ENCODE measurements at places on chromosomes 12 and 14.

DNA sequence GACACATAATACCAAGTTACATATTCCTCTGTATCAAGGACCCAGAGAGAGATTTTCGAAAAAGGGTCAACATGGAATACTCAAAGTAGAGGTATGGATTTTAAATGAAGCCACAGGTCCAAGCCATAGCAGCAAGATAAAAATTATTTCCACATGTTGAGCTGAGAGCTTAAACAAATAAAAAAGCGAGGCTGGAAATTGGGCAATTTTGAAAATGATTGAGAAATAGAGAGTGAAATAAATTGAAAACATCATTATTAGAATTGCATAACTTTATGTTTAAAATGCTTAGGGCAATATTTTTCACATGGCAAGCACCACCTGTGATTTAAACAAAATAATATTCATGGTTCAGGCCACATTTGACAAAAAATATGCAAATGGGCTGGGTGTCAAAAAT, 1251.0 kb upstream of the USP15 start:
- no peak for DNase-seq

DNA sequence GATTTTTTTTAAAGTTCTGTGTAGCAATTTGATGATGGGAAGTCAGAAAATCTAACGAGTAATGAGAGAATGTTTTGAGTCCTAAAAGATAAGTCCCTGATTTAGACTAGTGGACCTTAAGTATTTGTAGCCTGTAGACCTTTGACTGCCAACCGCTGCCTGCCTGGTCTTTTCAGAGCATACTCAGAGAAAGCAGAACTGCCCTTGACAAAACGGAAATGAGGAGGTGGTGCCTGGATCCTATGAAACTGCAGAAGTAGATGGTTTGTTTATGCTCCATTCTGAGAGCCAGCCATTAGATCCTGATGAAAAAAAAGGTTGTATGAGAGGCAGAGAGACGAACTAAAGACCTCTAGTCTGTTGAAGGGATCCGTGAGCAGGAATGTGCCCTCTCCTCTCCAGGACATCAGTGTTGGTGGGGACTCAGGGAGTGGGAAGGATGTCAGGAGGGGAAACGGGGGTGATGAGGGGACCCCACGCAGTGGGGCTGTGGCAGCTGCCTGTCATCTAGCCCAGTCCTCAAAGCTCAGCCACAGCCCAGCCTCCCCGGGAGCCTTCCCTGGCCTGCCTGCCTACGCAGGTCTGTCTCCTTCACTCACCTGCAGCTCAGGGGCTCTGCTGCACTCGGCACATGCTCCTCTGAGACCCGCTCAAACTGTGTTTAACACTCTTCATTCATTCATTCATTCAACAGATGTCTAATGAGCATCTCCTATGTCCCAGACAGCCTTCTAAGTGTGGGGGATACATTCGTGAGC, 447.5 kb downstream of the AACS start:
- DNase-seq = no peak

DNA sequence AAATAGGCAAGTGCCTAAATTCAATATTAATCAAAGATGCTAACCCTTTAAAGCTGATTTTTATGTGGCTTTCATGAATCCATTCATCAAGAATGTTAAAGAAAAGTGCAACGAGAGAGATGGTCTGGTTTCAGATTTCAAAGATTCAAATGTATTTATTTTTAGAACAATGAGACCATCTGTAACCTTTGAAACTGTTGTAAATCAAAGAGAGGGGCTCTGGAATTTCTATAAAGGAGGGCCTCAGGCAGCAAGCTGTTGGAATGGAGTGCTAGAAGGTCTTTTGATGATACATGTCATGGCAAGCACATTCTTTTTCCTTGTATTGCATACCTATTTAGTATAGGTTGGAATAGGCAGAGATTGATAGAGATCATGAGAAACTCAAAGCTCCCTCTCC, 433.0 kb downstream of the LRIG3 start:
- no peak for DNase-seq

GRCh38 chr12:108181095-108181454, 52.0 kb downstream of the WSCD2 start:
- no peak for DNase-seq

- no peak for DNase-seq
Measured at GRCh38 chr12:56382611-56383010, 20.0 kb upstream of the APOF start.

GRCh38 chr14:39247256-39247655, 13.5 kb downstream of the MIA2 start:
- no peak for DNase-seq

GRCh38 chr14:93731753-93732152, 56.5 kb downstream of the PRIMA1 start:
- DNase-seq = no peak

- DNase-seq = no peak
Measured at GRCh38 chr14:75702616-75703261, 41.7 kb downstream of the TTLL5 start.

- DNase-seq = no peak
Measured at GRCh38 chr14:74980731-74981461, 21.8 kb upstream of the EIF2B2 start.

GRCh38 chr12:104667139-104667538, 210.4 kb downstream of the CHST11 start:
- no peak for DNase-seq

- no peak for DNase-seq
Measured at GRCh38 chr12:12249216-12250050, 17.4 kb downstream of the LRP6 start.

- no peak for DNase-seq
Measured at GRCh38 chr12:32312049-32312670, 87.2 kb upstream of the FGD4 start.

DNA sequence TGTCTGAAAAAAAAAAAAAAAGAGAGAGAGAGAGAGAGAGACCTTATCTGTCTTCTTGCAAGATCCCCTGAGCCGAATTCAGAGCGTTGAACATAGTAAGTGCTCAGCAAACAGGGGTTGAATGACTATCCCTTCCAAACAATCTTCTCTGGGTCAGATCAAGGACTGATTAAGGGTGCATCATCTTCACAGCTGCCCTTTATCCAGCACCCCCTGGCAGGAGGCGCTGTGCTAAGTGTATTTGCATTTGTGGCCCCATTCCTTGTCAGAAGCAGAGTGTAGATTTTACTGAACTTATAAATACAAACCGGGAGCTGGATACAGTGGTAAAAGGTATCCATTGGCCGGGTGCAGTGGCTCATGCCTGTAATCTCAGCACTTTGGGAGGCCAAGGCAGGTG, 8.8 kb upstream of the TRPV4 start:
- no peak for DNase-seq

DNA sequence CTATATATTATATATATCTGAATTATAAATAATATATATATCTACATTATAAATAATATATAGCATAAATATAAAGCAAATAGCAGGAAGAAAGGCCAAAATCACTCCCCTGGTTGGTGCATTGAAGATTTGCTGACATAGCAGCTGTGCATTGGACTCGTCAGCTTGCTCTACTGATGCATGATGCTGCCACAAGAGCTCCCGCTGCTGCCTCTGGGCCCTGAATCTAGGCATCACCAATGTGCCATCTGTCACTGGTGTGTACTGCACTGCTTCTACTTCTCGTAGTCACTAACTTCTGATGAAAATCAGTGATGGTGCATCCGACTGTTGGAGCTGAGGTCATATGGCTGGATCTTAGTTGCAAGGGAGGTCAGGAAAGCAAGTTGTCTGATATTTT, 205.0 kb downstream of the ADAMTS20 start:
- DNase-seq = no peak

DNA sequence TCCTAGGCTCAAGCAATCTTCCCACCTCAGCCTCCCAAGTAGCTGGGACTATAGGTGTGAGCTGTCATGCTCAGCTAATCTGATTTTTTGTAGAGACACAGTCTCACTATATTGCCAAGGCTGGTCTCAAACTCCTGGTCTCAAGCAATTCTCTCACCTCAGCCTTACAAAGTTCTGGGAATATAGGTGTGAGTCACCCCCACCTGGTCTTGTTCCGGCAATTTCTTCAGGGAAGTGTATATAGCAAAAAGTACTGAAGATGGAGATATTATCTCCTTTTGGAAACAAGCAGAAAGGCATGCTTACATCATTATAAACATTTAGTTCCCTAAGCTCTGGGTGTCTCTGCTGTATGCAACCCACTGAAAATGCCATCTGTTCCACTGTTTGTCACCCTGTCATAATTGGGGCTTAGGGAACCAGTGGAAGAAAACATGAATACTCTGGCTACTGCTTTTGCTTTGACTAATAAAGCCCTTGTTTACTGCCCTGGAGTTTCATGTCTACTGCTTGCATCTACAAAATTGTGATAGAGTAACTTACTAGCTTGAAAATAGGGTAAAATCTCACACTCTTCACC, 940.2 kb downstream of the GALC start:
- DNase-seq = no peak

DNA sequence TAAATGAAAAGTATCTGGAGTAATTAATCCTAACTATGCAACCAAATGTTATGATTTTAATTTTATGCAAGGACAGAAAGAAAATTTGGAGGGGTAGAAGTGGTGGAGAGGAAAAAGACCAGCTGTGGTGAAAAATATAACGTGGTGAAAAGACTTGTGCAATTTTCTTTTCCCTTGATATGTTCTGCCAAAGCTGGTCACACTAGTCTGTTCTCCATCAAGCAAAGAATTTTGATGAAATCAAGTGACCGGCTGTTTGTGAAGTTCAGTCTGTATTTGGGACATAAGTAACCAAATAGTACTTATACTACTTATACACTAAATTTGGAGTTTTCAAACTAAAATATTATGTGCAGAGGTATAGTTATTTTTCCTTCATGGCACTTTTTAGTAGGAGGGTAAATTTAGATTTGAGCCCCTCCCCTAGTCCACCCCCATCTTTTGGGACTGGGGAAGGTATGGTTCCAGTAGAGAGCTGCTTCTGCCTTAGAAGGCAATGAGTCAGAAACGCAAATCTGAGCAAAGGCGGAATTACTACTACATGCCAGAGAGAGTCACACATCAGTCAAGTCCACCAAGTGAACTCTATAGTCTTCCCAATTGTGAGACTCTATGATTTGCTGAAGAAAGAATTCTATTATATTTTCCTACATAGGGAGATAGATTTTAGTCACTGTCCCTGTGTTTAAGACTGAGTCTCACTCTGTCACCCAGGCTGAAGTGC, 229.7 kb downstream of the SLC25A21 start:
- DNase-seq = no peak

GRCh38 chr12:98644433-98644711, 216 bp downstream of the IKBIP start:
- DNase-seq = no peak

DNA sequence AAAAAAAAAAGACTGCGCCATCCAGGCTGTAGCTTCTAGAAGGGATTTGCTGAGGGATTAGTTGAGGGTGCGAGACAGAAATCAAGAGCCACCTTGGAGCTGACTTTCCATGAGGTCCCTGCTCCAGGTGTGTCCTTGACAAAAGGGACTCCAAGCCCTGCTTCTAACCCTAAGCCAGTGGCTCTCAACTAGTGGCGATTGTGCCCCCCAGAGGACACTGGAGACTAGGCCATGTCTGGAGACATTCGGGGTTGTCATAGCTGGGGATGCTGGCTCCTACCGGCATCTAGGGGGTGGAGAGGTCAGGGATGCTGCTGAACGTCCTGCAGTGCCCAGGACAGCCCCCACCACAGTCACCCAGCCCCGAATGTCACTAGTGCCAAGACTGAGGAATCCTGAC, 40.6 kb downstream of the SPRING1 start:
- no peak for DNase-seq

GRCh38 chr14:92277031-92277430, 45.9 kb upstream of the SLC24A4 start:
- DNase-seq = no peak

DNA sequence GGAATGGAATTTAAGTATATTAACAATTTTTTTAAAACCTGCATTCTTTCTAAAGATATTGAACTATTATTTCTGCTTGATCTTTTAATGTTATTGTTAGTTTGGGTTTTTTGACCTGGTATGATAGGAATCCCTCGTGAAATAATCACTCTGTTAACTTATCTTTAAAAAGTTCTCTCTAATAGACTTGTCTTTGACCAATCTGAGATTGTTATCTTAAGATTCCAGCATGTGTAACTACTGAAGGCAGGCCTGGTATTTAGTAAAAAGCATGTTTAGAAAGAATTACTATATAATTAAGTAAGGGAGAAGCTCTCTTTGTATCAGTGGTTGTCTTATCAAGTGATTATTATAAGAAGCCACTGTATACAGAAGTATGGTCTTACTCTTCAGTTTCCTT, 4.8 kb downstream of the TMTC2 start:
- DNase-seq = no peak

GRCh38 chr12:108973629-108974152, 47.2 kb downstream of the SVOP start:
- no peak for DNase-seq

DNA sequence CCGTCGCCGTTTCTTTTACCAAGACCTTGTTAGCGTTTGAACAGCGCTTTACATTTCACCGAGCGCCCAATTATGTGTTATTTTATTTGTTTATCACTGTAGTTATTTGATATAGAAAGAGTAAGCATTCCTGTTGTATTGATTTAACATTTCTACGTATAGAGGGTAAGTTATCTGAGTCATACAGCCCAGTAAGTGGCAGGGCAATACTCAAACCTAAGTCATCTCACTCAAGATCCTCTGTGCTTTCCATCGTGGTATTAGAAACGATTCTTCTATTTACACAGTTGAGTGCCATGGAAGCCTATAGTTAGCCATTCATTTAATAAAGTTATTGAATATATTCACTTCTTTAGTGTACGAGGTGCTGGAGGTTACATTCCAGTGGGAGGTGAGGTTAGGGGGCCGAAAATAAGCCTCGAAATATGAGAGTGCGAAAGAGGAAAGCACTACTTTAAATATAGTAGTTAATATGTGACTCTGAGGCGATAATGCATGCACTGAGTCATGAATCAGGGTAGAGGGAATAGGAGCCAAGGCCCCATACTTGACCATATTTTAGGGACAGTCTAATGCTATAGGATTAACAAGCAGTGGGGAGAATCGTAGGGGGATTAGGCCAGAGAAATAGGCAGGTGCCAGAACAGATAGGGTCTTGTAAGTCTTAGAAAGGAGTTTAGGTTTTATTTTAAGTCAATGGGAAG, 629 bp downstream of the RAD51AP1 start:
- no peak for DNase-seq

- no peak for DNase-seq
Measured at GRCh38 chr14:49988080-49988990, 95.5 kb downstream of the ARF6 start.

- DNase-seq = peak; percentile 71
Measured at GRCh38 chr12:52741375-52742195, 35.6 kb downstream of the KRT76 start.

DNA sequence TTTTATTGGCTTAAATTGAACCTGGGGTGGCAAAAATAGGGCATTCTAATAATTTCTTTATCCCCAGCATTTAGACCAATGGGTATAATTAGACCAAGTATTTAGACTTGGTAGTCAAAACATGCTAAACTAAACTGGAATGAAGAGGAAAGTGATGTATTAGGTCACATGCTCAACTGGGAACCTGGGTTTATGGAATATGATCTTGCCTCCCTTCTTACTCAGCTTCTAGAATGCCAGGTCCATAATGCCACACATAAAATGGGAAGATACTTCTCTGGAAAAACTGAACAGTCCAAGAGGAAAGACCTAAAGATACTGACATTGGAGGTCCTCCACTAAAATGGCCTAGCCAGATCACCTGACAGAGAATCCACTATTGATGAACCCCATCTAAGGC, 6.2 kb upstream of the BIN2 start:
- no peak for DNase-seq

Data from activated T-cell treated with anti-CD3 and anti-CD28 coated beads, Interleukin-2, amount 50 U/mL, for 48 hours (primary cell).